CD4-positive, alpha-beta T cell treated with Interleukin-21 for 1 hour (primary cell): ENCODE measurements at places on chromosomes 1 and 21.

DNA sequence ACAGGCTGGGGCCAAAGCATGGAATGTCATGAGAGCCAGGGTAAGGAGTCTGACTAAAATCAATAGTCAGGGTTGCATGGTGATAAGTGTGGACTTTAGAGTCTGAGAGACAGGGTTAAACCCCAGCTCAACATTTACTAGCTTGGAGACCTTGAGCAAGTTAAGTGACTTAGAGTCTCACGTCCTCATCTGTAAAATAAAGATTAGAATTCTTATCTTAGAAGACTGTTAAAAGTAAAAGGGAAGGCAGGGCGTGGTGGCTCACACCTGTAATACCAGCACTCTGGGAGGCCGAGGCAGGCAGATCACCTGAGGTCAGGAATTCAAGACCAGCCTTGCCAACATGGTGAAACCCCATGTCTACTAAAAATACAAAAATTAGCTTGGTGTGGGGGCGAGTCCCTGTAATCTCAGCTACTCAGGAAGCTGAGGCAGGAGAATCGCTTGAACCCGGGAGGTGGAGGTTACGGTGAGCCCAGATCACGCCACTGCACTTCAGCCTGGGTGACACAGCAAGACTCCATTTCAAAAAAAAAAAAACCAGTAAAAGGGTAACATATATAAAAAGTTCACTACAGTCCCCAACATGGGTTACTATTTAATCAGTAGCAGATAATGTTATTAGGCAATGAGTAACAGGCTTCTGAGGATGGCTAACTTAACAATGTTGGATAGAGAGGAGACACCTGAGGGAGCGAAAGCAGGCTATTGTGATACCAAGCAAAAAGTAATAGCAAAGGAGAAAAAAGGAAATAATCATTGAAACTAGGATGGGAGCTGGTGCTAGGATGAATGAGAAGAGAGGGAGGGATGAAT, 20.8 kb downstream of the TMCO1 start:
- DNase-seq = no peak

GRCh38 chr1:113860891-113861290, 10.6 kb downstream of the PTPN22 start:
- DNase-seq = no peak

- no peak for DNase-seq
Observed at GRCh38 chr1:154877370-154877974, 7.4 kb upstream of the KCNN3 start.

DNA sequence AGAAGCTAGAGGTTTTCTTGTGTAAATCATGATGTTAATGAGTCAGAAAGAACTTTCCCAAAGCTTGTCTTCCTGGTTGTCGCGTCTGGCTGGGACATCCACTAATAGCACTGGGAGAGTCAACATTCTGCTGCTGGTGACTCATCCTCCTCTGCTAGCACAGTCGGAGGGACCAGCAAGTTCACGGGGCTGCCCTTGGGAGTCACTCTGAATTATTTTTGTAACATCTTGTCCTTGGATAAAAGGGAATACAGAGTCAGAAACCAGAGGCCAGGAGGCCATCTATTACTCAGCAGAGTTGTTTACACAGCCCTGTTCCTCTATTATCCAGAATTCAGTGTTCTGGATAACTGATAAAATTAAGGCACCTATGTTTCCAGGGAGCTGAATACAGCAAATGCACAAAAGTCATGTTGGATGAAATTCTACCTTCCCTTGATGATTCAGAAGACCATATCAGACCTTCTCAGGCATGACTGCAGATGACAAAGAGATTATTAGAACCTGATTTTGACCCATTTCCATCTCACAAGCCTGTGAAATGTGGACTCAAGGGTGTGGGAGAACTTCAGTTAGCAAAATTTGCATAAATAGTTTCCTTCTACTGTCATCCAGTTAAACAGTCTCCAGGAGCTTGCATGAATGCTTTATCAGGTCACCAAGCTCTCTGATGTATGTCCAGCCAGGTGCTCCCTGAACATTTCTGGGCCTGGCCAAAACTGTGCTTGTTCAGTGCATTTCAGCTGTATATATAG, 68.1 kb downstream of the JAK1 start:
- DNase-seq = peak; percentile 13

- DNase-seq = no peak
Observed at GRCh38 chr1:205521686-205522085, 17.2 kb downstream of the CDK18 start.

DNA sequence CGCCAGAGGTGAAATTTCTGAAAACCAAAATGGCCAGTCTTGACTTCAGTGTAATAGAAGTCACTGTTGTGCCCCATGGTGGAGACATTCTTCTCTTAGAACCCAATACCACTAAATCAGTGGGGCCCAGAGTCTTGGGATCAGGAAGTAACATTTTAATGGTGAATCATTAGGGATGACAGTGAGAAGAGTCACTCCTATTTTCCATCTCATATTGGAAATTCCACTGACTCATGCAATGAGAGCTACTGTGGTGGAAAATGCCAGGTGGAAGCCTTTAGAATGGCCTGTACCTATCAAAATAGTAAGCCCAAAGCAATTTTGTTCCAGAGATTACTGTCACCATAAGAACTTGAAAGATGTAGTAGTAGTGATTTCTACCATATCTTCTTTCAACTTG, 20.6 kb upstream of the PPM1J start:
- DNase-seq = no peak

GRCh38 chr1:67619080-67619479, 65.9 kb upstream of the GADD45A start:
- no peak for DNase-seq

- no peak for DNase-seq
Observed at GRCh38 chr1:29186707-29187106, 5.0 kb upstream of the SRSF4 start.

- DNase-seq = no peak
Observed at GRCh38 chr1:160167580-160167979, 16.2 kb downstream of the ATP1A4 start.

GRCh38 chr1:186611156-186611555, 69.1 kb downstream of the PTGS2 start:
- no peak for DNase-seq

- DNase-seq = no peak
Observed at GRCh38 chr1:172917972-172918371, 132.8 kb downstream of the TNFSF18 start.

- DNase-seq = no peak
Observed at GRCh38 chr1:50609508-50609907, 186.3 kb upstream of the DMRTA2 start.
